NCI-H187 treated with DMSO at 0.1 percent for 48 hours (cell line): ENCODE measurements at places on chromosomes 3 and 15.

DNA sequence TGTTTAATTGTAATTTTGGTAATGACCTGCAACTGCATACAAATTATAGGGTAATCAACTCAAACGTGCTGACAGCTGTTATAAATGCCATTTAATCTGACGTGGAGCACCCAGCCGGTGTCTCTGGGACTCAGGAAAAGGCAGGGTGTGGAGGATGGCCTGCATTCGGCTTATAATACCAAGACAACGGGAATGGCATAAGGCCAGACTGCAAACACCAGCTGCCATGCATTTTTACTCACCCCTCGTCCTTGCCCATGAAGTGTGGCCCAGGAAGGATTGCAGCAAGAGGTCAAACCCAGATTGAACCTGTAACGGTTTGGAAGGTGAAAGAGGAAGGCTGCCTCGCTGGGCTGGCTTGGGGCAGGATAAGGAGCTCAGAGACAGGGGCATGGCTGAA, 96.4 kb downstream of the WNT7A start:
- DNase-seq: no peak

DNA sequence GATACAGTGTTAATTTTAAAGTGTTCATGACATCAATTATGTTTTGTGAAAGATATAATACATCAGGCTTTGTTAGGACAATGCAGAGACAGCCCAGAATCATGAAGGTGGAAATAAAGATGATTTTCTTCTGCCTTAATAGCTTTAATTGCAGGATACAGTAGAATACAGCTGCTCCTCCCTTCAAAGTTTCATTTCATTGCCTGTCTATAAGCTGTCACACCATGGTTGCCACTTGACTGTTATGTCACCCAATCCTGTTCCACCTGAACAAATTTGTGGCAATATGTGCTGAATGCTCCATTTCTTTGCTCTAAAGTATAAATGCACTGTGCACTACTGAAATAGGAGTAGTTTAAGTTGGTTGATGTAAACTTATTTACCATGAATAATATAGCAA, 537.8 kb upstream of the ROBO2 start:
- no peak for DNase-seq

DNA sequence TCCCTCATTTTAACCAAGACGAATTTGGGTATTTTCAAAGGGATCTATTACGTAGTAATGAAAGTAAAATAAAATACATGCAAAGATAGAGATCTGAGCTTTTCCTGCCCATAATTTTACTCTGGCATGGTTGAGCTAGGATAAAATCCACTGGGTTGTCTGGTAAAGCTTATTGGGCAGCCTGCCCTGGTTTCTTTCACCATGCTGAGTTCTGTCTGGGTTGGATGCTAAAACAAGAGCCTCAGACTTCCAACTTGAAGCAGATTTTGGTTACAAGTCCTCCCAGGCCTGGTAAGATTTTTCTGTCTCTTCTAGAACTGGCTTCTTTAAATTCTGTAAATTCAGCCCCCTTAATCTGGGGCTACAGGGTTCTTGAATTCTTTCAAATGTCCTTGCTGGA, 86.8 kb downstream of the SAMMSON start:
- no peak for DNase-seq

GRCh38 chr3:52606373-52607085, 70.1 kb downstream of the UQCC5 start:
- no peak for DNase-seq

DNA sequence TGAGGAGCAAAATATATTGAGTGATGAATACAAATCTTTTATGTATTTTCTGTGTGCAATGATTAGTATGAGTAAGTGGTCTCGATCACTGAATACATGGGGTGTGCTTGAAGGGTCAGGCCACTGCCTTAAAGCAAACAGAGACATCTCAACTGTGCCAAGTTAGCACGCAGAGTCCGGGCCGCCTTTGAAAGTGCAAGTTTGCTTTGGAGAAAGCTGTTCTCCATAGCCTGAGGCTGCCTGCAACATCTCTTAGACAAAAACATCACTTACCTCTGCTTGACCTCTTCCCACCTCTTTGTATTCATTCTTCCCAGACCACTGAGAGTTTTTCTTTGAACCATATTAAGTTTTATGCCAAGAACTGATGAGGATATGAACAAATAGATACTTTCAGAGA, 267.0 kb downstream of the ZBTB20 start:
- DNase-seq: no peak

GRCh38 chr3:172101107-172101506, 61.7 kb downstream of the FNDC3B start:
- no peak for DNase-seq

DNA sequence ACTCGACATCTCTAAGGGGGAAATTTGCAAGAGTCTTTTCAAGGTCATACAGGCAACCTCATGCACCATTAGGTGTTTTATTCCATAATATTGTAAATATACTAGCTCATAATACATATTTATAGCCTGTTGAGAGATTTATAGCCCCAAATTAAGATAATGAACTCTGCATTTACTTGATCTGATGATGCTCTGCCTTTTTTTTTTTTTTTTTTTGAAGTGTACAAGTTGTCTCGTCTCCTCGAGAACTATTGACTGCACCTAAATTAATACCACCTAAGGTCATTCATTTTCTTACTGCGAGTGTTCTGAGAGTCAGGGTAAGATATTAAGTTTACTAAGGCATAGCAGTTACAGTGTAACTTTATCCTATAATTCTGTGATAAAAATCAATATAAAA, 6.1 kb downstream of the CHRNA5 start:
- no peak for DNase-seq

- no peak for DNase-seq
These were observed 35.6 kb upstream of the RHCG start for GRCh38 chr15:89531796-89532537.

DNA sequence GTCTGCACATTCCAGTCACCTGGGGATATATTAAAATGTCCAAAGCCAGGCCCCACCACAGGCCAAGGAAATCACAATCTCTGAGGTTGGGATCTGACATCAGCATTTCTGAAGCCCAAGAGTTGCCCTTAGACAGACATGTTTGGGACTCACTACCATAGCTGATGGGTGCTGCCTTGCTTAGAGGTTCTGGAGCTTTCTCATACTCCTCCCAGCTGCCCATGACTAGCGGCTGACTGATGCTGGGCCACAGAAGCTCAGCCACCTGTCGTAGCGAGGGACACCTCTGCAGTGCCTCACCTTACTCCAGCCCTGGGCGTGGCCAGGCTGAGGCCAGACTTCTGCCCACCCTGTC, 58.8 kb upstream of the XCR1 start:
- no peak for DNase-seq

GRCh38 chr3:115562636-115563267, 60.6 kb upstream of the GAP43 start:
- no peak for DNase-seq

DNA sequence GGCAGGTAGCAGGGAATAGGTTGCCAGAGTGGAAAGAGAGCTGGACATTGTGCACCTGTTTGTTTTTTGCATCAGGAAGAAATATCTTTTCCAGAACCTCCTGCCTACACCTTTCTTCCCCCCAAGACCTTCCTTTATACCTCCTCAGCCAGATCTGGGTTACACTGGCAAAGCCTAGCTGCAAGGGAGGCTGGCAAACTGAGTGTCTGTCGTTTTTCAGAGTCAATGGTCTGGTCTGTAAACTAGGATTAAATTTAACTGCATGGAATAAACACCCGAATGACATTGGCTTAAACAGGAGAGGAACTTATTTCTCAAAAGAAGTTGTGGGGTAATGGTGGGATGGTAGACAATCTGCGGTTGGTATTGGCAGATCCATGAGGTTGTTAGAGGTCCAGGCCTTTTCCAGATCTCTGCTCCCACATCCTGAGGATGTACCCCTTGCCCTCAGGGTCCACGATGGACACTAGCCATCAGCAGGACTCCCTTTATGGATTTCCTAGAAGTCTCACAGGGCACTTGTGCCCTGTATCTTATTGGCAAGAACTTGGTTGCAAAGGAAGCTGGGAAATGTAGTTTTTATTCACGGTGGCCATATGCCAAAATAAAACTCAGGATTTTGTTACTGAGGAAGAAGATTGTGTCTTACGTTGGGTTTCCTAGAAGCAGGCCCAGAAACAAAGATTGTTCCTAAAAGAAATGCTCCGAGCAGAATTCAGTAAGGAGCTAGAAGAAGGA, 3.2 kb upstream of the RARRES1 start:
- no peak for DNase-seq

DNA sequence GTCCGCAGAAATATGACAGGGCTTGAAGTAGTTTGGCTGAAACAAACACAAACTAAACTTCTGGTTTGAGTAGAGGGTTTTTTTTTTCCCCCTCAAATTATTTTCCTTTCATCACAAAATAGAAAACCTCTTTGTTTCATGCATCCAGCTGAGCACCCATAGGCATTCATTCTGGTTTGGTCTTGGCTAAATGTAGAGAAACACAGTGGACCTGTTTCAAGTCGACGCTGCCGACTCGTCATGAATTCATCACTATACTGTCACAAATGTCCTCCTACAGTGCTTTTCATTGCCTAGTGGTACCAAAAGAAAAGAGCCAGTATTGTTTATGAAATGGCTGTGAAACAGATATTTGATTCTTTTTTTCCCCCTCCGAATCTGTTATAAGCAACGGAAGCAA, 52.4 kb upstream of the GYG1 start:
- DNase-seq: no peak

DNA sequence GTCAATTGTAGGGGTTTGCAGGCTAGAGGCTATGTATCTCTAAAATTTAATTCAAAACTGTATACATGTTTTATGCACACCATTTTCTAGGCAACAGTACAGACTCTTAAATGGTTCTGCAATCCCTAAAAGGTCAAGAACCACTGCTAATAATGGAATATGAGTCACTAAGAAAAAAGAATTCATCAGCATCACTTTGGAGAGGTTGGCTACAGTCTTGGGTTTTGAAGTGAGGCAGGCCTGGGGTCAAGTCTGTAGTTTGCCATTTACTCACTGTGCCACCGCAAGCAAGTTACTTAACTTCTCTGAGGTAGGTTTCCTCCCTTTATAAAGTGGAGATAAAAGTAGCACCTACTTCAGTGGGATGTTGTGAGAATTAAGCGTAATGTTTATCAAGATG, 33.7 kb downstream of the THRB start:
- DNase-seq: no peak

DNA sequence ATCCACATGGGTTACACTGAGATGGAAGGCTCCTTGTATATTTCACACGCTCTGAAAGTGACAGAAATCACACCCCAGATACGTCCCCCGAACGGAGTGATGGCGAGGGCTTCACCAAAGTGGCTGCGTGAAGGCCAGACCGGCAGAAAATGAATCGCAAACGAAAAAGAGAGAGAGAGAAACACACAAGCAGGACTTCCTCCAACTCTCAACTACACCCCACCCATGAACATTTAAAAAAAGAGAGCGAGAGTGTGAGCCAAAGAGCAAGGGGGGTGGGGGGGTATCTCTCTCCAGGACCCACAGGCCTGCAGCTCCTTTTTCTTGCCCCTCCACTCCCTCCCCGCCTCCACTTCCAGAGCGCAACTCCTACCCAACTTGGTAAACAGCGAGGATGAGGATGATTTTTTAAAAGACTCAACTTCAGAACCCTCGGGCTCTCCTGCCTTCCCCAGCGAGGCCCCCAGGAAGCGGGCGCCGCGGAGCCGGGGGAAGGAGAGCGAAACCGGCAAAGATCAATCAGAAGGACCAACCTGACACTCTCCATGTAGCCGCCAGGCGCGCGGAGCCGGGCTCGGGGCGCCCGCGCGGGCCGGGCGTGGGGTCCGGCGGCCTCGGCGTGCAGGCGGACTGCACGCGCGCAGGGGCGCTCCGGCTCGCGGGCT, 519.1 kb downstream of the FOXP1 start:
- no peak for DNase-seq
